ENCODE measurements at places on chromosomes 3 and 15.
A peak's percentile ranks its signal among the peaks of the same experiment; 100 is the strongest.

DNA sequence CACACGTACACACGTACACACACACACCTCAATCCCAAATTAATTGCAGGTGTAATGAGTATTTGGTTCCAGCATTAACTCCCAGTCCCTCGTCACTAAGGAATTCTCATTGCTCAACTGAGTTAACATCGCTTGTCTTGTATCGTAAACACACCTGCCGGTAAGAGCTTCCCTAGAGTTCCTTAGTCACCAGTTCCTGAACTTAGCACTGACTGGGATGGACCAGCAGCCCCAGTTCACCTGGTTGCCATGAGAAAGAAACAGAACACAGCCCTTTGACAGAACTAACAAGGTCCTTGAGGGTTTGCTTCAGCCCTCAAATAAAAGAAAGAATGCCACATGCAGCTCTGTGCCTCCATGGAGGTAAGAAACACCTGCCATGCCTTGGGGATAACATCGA is 66.3 kb upstream of the SLCO3A1 start:
- DNase-seq: no peak

DNA sequence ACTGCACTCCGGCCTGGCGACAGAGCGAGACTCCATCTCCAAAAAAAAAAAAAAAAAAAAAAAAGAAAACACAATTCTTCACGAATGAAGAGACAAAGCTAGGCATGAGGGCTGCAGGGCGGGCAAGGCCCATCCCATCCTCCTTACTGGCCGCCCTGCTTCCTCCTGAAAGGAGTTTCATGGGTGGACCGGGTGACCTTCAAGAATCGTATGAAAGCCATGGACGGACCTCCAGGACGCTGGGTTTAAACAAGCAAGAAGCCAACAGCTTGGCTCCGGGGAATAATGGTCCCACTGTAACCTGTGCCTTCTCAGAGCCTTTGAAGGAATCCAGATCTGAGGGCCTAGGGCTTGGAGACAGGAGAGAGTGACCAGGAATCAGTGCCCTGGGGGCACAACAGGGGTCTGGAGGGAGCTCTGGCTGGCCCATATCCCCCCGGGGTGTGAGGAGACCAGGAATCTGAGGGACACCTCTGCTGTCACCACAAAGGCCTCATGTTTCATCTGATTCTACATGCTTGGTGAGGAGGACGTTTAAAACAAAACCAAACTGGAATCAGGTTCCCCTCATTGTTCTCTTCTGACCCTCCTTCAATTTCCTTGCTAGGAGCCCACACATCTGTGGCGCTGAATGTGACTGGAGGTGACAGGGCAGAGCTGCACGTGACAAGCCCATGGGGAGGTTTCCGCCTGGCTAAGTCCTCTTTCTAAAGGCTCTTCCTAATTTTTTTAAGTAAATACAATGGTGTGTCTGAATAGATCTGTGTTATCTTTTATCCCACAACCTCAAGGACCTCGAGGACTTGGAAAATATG is 46.1 kb downstream of the WHAMM start:
- no peak for DNase-seq

DNA sequence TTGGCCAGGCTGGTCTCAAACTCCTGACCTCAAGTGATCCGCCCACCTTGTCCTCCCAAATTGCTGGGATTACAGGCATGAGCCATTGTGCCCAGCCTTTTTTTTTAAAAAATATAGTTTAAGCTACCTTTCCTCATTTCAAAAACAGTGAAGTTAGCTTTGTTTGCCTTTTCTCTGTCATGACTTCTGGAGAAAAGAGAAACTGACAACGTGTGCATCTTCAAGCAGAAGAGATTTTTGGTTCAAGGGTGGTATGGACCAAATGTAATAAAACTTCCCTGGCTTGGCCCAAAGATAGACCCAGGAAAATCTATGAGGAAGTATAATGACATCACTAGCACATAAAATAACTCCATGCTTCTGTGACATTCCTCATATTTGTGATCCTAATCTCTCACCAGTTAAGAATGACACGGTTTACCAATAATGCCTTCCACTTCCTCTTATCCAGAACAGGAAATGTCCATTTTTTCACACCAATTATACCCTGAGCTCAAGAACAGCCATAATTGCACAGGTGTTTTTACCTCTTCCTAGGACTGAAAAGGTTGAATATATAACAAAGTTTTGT is 781.2 kb upstream of the NR2F2 start:
- no peak for DNase-seq

DNA sequence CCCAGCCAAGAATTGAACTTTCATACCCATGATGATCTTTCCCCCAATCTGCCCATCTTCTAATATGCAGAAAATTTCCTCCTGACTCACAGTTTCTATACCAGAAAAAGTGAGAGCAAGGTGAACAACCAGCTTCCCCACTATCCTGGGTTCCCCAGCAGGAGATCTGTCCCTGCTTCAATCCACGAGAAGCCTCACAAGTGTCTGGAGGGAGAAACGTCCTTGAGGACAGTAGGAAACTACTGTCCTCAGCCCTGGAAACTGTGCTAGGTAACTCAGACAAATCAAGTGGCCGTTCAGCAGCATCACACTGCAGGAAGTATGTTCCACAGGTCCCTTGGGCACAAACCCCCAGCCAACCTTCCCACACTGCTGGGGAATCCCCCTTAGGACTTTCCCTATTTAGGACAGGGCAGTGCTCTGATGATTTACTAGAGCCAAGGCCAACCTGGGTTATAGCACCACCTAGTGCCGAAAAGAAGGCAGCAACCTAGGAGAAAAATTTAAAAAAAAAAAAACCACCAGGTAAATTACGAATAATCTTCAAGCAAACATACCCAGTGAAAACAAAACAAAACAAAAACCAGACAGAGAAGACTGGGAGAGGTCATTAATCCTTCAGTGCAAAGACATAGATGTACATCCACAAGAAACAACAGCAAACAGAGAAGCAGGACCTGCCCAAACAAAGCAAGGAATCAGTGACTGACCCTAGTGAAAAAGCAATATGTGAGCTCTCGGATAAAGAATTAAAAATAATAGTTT is 36.0 kb downstream of the MORC1 start:
- DNase-seq: no peak

DNA sequence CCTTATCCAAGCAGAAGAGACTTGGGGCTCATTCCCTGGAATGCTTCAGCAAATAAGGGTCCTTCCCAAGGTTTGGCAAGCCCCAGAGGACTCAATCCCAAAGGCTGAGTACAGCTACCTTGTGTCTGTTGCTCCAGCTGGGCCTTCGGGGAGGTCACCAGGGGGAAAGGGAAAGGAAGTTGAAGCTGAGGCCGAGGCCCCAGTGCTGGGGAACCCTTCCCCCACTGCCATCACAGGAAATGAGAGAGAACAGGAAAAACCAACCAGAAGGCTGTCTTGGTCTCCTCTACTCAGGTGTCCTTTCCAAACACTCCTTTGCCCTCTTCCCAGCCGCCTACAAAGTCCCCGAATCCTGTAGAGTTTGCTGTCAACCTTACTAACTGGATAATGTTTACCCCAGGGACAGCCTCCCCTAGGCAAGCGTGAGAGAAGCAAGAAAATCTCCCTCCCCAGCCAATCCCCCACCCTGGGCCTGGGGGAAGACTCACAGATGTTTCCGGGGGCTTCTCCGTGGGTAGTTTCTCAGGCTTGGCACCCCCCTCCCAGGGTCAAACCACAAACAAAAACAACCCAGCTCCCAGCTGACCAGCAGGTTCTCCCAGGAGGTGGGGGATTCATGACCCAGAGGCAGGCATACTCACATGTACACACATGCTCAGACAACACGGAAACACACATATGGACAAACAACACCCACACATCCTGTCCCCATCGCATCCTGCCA is 5.5 kb downstream of the CSRNP1 start:
- peak; percentile 62 for DNase-seq

DNA sequence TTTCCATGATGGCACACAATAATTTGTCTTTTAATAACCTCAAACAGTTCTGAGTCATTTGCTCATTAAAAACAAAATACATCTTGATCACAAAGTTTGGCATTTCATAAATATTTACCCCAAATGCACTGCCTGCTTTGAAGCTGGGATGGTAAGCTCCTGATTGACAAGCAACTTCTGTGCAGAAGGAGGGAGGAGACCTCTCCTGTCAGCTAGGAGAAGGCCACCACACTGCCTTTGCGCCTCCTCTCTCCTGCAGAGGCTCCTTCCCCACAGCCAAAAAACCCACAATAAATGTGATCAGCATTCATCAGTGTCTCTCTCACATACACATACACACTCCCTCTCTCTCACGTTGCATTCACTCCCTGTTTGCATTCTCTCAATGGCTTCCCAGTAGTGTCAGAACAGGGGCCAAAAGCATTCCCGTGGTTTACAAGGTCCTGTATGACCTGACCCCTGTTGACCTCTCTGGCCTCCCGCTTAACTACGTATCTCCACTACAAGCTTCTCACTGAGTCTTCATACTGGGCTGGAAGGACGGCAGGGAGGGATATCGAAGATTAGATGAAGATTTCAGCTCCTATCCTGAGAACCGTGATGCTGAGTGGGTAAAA is 216.4 kb downstream of the FOXP1 start:
- DNase-seq: no peak

GRCh38 chr3:8702560-8702959 is 31.0 kb upstream of the CAV3 start:
- DNase-seq: no peak

DNA sequence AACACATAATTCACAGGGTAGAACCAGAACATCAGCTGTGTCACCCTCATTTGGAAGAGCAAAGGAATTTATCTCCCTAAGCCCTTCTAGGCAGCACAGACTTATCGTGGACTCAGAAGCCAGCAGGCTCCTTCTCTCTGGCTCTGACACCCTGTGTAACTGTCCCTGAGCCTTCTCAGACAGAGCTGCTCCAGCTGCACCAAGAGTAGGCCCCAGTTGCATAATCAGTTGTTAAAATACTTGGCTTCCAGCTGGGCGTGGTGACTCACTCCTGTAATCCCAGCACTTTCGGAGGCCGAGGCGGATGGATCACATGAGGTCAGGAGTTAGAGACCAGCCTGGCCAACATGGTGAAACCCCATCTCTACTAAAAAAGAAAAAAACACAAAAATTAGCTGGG is 49.4 kb upstream of the ACVR2B start:
- peak; percentile 10 for DNase-seq

DNA sequence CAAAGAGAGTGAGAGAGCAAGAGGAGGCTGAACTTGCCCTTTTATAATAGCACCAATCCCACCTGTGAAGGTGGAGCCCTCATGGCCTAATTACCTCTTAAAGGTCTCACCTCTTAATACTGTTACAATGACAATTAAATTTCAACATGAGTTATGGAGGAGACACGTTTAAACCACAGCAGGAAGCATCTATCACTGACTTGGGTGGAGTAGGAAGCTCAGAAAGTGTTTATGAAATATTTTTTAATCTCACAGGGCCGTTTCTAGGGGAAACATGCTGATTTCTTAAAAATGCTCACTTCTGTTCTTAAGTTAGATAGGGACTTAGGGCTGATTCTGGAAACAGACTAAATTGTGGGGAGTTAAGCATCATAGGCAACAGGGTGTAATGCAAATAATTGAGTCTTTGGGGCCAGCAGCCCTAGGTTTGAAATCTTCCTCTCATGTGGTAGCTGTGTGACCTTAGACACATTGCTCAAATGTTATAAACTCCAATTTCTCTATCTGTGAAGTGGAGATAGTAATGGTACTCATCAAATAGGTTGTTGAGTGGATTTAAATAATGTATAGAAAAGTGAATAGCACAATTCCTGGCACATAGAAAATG is 133.3 kb upstream of the KLHL25 start:
- no peak for DNase-seq

- no peak for DNase-seq
Observed at GRCh38 chr3:148735597-148735996, 37.9 kb downstream of the AGTR1 start.

DNA sequence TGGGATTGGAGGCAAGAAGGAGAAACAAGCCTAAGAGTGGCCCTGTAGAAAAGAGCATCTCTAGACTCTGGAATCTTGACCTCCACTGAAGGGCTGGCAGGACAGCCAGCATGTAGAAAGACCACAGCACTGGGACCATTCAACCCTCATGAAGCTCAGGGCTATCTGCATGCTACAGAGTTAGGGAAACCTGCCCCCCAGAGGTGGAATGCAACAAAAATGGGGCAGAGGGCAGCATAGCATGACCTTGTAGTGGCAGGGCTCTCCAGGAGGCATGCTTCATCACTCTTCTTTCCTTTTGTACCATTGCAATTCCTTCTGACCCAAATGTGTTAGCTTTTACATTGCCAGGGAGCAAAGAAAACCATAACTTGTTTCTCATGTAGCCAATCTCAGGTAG is 445.4 kb downstream of the EPHB1 start:
- DNase-seq: no peak

- DNase-seq: no peak
Observed at GRCh38 chr15:89781055-89781454, 4.9 kb downstream of the MESP2 start.

- no peak for DNase-seq
Observed at GRCh38 chr3:24368605-24369004, 126.0 kb downstream of the THRB start.

DNA sequence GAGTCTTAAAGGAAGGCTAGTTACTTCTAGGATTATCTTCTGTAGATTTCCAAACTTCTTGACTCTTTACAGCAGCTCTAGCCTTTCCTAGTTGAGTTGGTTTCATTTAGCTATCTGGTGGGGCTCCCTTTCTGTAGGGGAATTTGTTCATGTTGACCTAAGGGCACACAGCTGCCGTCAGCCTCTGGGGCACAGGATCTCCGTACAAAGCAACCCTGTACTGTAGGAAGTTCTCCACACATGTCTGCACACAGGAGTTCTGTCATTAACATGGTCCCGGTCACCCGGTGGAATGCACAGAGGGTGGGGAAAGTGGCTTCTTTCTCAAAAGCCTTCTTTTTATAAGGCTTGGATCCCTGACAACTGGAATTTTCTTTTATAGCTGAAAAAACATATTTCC is 88.7 kb upstream of the TNIK start:
- DNase-seq: no peak

DNA sequence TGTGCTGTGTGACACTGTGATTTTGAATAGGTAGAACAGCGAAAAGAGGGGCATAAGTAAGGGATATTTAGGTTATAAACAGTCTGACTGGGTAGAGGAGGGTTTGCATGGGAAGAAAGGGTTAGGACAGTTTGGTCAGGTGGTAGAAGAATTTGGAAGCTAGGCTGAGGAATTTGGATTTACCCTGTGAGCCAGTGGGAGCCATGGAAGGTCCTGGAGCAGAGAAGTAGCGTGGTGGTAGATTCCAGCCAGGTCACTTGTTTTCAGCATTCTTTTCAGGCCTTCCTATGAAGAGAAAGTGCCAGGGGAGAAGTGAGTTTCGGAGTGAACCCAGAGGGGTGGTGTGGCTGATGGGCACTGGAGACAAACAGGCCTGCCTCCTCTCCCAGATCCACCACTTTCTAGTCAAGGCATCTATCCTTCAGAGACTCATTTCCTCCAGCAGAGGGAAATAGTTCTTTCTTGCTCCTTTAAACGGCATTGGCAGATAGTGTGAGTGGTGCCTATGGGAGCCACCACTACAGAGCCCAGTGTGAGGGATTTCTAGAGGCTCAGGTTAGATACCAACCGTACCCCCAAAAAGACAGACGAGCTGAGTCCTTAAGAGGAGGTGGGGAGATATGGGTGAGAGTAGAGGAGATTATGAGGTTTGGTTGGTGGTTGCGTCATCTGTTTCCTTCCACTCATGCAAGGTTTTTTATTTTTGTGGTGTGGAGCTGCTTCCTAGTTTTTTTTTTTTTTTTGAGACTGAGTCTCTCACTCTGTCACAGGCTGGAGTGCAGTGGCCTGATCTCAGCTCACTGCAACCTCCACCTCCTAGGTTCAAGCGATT is 21.2 kb downstream of the PXK start:
- DNase-seq: no peak
